Astrocyte of the spinal cord (primary cell): ENCODE measurements at places on chromosomes 2 and 18.

DNA sequence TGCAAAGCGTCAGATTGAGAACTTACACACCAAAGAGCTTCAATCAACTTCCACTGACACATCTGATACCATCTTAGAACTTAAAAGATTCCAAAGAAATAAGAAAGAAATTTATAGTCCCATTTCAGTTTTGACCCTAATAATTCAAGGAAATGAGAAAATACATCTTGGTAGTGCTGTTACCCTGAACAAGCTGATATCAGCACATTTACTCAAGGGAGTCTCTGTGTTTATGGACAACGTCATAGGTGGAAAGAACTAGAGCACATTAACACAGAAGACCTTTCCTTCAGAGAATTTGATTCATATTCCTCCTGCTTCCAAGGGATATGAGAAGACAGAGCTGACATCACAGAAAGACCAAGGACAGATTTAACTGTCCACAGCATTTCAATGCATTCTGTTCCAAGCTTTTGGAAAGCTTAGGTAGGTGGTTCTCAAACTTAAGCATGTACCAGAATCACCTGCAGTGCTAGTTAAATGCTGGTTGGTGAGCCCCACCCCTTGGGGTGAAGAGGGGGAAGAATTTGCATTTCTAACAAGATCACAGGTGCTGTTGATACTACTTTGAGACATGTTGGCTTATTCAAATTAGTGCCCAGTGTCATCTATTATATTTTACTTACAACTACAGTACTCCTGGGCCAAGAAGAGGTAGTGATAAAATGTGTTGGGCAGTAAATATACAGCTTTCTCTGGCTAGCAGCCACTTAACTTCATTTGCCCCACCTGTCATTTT is 59.8 kb downstream of the LDAH start:
- no peak for DNase-seq

DNA sequence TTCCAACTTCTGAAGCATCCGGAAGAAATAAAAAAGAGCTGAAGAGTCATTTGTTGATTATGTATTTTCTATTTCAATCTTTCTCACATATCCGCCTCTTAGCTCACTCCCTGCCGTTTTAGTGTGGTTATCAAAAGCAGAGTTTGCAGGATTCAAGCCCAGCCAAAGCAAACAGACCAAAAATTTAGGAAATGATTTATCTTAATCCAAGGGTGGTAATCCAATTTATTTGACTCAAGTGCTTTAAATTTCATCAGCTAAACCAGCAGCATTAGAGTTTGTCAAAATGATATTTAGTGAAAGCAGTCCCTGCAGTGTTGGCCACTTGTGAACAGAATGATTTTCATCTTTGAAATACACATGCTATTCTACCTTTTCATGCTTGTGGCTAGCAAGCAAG is 129.3 kb upstream of the CCDC68 start:
- no peak for DNase-seq

GRCh38 chr2:9647884-9648283 is 17.1 kb upstream of the YWHAQ start:
- no peak for DNase-seq

- DNase-seq, result peak; percentile 61
Observed at GRCh38 chr2:209556354-209556961, 132.6 kb downstream of the MAP2 start.

- DNase-seq, result peak; percentile 65
Observed at GRCh38 chr2:20516646-20517341, 69.9 kb downstream of the RHOB start.

DNA sequence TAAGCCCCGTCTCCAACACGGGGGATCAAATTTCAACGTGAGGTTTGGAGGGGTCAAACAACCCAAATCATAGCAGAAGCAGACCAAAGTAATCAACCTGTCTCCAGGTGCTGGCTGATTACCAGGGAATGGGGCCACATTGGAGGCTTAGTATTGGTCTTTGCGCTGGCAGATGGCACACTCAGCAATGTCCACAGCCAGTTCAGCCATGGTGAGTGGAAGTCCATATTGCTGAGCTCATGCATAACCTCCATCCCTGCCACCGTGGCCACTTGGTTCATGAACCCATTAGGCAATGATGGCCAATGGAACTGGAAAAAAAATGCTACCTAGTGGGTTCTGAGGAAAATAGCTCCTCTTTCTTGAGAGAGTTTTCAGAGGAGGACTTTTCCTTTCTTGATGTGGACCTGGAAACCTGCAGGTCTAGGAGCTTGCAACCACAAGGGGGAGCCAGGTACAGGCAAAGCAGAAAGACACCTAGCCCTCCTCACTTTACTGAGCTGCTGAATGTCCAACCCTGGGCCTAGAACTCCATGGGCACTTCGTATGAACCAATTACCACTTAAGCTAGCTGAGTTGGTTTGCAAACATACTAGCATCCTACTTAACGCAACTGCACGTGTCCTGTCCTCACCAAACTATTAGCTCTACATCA is 128.0 kb upstream of the GYPC start:
- peak; percentile 38 for DNase-seq

DNA sequence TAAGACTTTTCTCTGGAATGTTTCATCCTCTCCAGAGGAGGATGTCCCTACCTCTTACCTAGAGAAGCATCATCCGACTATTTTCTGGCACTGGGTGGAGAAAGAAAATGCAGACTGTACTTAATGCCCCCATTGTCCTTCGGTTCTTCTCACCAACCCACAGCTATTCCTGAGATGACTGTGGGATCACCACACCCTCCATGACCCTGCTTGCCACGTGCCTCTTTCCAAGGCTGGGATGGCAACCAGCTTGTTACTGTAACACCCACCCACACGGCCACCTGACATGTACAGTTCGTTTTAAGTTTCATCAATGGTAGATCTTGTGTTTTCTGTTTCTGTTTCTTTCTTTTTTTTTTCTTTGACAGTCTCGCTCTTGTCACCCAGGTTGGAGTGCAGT is 365.2 kb downstream of the FBXO15 start:
- DNase-seq, result no peak

- peak; percentile 57 for DNase-seq
Observed at GRCh38 chr2:12719400-12720277, 2.9 kb downstream of the TRIB2 start.

GRCh38 chr2:230217424-230217823 is 2.4 kb downstream of the SP110 start:
- DNase-seq, result no peak

GRCh38 chr18:70503060-70503459 is 214.2 kb downstream of the SOCS6 start:
- DNase-seq, result no peak

DNA sequence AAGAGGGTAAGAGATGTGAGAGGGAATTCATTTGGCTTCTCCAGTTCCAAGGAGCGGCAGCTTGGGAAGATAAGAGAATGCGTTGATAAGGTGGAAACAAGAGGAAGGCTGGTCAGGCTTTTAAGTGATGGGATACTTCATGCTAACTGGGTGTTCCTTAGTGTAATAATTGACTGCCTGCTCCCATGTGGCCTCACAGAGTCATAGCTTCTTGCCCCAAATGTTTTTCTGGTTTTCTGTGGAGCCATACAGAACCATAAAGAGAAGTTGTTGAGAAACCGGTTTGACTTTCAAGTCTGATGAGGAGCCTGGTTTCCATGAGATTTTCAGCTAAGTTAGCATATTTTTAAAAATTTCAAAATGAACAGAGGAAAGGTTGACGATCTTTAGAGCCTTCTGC is 97.5 kb upstream of the ZFP36L2 start:
- no peak for DNase-seq

- DNase-seq, result no peak
Observed at GRCh38 chr2:32952761-32953476, 6.2 kb downstream of the LTBP1 start.

GRCh38 chr2:9032536-9033255 is 29.2 kb upstream of the MBOAT2 start:
- DNase-seq, result no peak
